ENCODE measurements at places on chromosomes 16 and 17.

- peaks cover 16% of the 10 kb centered on the region for H3K4me1 ChIP-seq
- DNase-seq, result no peak
- no peaks in the 10 kb centered on the region for H3K36me3 ChIP-seq
- H3K27me3 ChIP-seq, result no peaks in the 10 kb centered on the region
- no peak overlapping the region for H3K27ac ChIP-seq
These were observed 41.4 kb upstream of the VWA3A start for GRCh38 chr16:22050963-22051362.

DNA sequence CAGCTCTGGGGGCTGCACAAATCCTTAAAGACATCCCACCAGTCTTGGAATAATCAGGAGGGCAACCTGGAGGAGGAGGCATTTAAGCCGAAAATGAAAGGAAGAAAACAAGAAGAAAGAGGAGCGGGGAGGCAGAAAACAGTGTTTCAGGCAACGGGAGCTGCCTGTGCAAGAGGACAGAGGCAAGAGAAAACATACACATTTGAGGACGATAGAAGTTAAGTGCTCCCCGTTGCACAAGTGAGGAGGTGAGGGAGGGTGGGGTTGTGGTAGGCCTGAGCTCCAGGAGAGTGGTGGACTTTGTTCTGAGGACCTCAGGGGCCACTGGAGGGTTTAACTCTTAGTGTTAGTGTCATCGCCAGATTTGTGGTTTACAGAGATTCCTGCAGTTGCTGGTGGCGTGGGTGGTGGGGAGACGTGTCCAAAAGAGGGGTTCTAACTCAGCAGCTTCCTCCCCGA, 27.6 kb upstream of the CIBAR2 start:
- H3K27me3 ChIP-seq, result no peaks in the 10 kb centered on the region
- H3K4me3 ChIP-seq, result no peak overlapping the region
- no peaks in the 10 kb centered on the region for H3K4me1 ChIP-seq
- H3K36me3 ChIP-seq, result no peaks in the 10 kb centered on the region

- H3K36me3 ChIP-seq, result no peaks in the 10 kb centered on the region
- H3K27ac ChIP-seq, result no peak overlapping the region
- H3K4me3 ChIP-seq, result no peak overlapping the region
These were observed 10.3 kb upstream of the MLYCD start for GRCh38 chr16:83888672-83889044.

DNA sequence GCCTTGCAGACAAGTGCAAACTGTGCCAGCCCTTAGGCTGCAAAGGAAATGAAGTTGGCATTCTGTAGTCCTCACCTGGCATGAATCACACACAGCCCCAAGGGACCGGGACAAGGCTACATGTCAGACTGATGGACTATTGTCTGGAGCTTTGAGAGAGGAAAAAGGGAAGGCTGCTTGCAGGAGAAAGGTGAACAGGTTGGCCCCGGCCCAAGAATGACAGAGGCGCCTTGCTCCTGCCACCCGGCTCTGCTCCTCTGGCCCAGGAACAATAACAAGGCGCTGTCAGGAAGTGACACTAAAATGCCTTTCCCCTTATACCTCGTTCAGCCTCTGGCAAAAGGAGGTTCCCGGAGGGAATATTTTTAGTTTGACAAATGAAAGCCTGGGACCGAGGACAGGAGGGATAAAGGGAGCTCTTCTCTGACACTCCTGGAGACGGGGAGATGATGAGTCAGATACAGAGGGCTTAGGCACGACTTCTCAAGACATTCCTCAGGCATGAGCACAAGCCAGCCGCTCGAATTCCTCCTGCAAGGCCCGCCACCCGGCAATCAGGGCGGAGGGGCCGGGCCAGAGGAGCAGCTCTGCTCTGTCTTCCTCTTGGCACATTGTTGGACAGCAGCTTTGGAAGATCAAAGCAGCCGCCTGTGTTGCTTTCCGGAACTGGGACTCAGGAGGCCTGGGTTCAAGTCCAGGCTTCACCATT, 105.8 kb downstream of the NOG start:
- H3K36me3 ChIP-seq, result no peaks in the 10 kb centered on the region
- H3K27me3 ChIP-seq, result peaks cover 3% of the 10 kb centered on the region
- DNase-seq, result no peak
- H3K27ac ChIP-seq, result no peak overlapping the region

GRCh38 chr16:86608301-86608747, 30.0 kb downstream of the FOXL1 start:
- no peaks in the 10 kb centered on the region for H3K36me3 ChIP-seq
- H3K4me1 ChIP-seq, result no peaks in the 10 kb centered on the region
- H3K27ac ChIP-seq, result no peak overlapping the region
- DNase-seq, result no peak
- no peaks in the 10 kb centered on the region for H3K27me3 ChIP-seq

- peaks cover 19% of the 10 kb centered on the region for H3K4me1 ChIP-seq
- H3K27me3 ChIP-seq, result no peaks in the 10 kb centered on the region
These were observed 33.9 kb upstream of the SEC14L1 start for GRCh38 chr17:77106874-77107358.

DNA sequence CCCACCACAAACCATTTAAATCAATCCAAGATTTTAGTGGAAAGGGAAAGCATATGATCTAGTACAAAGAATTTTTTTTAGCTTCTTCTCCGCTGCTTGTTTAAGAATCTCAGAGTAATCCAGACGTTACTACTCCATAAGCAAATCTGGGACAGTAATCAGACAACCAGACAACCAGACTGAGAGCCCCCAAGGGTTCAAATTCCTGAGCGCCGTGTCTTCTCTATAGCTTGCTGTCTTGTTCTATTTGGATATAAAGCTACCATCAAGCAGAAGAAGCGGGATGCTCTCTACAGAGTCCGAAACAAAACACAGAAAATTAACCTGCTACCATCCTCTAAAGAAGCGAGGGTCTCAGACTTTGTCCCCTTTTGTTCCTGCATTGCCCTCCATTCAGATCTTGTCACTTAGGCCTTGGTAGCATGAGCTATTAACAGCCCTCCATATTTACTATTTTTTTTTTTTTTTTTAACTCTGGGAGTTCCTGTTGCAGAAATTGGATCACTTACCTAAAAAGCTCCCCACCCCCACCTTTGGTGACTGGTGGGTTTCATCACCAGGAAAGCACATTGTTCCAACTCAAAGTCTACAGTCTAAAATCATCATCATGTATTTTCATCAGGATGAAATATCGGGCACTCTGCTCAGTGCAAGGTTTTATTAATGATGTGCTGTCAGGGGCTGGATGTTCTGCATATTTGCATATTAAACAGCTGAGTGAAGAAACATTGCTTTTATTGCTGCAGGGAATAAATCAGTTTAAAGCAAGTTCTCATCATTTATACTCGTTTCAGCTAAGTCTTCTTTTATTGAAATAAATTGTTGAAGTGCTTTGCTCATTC, 576.7 kb downstream of the WWOX start:
- DNase-seq, result no peak
- no peak overlapping the region for H3K4me3 ChIP-seq
- H3K4me1 ChIP-seq, result no peaks in the 10 kb centered on the region
- no peak overlapping the region for H3K27ac ChIP-seq
- no peaks in the 10 kb centered on the region for H3K27me3 ChIP-seq
- H3K36me3 ChIP-seq, result no peaks in the 10 kb centered on the region

DNA sequence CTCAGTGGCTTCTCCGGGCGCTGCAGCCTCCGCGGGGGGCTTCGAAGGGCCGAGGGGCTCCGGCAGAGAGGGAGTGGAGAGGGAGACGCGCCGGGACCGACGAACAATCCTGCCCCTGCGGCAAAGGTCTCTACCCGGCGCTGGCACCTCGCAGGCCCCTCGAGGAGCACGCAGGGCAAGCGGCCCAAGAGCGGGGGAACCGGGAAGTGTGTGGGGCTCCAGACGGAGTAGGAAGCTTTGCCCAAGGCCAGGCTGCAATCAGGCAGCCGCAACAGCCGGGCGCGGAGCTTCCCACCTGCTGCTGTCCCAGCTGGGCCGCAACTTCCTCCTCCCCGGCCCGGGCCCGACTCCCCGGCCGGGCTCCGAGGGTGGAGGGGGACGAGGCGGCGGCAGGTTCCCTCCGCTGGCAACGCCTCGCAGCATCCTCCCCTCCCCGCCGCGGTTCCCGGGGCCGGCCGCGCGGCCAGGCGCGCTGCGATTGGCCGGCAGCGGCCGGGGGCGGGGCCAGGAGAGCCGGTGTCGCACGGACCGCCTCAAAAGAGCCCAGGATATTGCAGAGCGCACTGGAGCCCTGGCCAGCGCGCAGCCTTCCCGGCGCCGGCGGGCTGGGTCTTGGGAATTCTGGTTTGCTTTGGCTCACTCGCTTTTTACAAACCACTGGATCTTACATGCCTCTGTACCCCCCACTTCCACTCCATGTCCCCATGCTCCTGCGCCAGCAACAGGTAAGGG, at the start of gene KCNJ2:
Gene KCNJ2 (plus strand): TSS at position 556 of the 732 bp plus-strand sequence. CDS start 5,508 bp downstream, outside the sequence.
- peak; percentile 2 for DNase-seq
- no peaks in the 10 kb centered on the region for H3K36me3 ChIP-seq
- no peaks in the 10 kb centered on the region for H3K4me1 ChIP-seq
- H3K27me3 ChIP-seq, result peaks cover 25% of the 10 kb centered on the region
- no peak within 1 kb of the TSS for H3K27ac ChIP-seq

GRCh38 chr16:9212621-9213020, 121.2 kb downstream of the HAPSTR1 start:
- no peaks in the 10 kb centered on the region for H3K36me3 ChIP-seq
- H3K4me3 ChIP-seq, result no peak overlapping the region
- no peaks in the 10 kb centered on the region for H3K4me1 ChIP-seq
- H3K27me3 ChIP-seq, result no peaks in the 10 kb centered on the region
- no peak overlapping the region for H3K27ac ChIP-seq

GRCh38 chr17:64750891-64751677, 89.0 kb upstream of the SMURF2 start:
- no peak overlapping the region for H3K27ac ChIP-seq
- H3K4me3 ChIP-seq, result no peak overlapping the region

DNA sequence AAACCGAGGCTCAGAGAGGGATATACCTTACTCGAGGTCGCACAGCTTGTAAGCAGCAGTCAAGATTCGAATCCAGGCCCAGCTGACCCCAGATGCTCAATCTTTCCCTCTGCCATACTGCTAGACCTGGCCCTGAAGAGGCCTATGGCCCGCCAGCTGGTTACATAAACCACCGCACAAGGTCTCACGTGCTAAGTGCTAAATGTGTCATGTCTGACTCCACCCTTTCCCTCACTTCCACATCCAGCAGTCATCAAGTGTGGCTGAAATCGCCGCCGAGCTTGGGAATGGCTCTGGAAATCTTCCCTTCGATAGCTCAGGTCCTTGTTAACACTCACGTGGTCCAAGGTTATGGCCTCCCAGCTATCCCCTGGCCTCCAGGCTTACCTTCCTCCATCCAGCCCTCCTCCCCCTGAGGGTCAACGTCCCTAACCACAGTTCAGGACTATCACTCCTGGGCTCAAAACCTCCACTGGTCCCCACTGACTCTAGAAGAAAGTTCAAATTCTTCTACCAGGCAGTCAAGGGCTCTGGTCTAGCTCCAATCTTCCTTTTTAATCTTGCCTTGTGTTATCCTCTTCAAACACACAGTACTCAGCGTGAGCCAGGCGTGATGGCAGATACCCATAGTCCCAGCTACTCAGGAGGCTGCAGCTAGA, 3.5 kb downstream of the ZBTB4 start:
- no peaks in the 10 kb centered on the region for H3K27me3 ChIP-seq
- peaks cover 31% of the 10 kb centered on the region for H3K4me1 ChIP-seq
- no peak overlapping the region for H3K27ac ChIP-seq

DNA sequence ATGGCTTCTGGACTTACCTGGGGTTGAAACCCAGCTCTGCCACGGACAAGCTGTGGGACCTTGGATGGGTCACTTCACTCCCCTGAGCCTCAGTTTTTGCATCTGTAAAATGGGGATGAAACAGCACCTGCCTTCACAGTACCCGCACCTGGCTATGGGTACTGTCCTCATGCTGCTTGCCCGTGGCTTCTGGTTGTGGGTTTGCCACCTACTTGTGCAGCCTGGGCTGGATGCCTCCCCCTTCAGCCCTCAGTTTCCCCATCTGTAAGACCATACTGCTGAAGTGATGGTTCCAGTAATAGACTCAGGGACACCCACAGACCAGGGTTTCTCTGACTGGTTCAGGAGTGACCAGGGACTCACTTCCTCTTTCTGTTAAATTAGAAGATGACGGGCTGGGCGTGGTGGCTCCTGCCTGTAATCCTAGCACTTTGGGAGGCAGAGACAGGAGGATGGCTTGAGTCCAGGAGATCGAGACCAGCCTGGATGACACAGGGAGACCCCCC, 9.4 kb downstream of the GLIS2 start:
- no peaks in the 10 kb centered on the region for H3K27me3 ChIP-seq
- H3K36me3 ChIP-seq, result no peaks in the 10 kb centered on the region
- no peak for DNase-seq
- H3K4me3 ChIP-seq, result no peak overlapping the region

DNA sequence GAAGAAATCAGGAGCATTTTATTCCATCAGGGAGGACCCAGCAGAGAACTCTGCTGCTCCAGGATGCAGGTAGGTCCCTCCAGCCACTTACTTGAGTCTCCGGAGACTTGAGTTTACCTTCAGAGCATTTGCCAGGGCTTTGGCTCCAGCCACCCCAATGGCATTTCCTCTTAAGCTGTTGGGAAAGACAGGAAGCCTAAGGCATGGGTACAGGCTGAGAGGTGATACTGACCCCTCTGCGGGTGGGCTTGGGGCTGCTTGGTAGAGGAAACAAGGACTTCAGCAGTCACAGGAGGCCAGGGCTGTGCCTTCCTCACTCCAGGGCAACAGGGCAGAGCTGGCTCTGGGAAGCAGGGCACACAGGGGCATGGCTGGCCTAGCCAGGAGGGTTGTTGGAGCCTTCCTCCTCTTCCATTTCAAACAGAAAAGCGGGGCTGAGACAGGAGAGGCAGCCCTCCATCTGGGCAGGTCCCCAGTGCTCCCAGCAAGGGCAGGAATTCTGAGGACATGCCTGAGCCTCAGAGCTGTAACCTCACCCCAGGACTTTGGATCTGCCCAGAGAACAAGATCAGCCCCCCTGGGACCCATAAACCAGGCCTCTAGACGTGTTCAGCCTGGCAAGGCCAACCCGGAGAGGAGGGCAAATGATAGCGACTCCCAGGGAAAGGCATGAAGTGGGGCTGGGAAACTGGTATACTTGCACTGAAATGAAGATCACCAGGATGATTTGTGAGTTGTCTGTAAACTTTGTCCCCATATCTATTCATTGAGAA, 34.4 kb downstream of the NLRC3 start:
- H3K27ac ChIP-seq, result no peak overlapping the region
- no peaks in the 10 kb centered on the region for H3K4me1 ChIP-seq
- no peak overlapping the region for H3K4me3 ChIP-seq
- no peak for DNase-seq
- peaks cover 63% of the 10 kb centered on the region for H3K36me3 ChIP-seq
- no peaks in the 10 kb centered on the region for H3K27me3 ChIP-seq

DNA sequence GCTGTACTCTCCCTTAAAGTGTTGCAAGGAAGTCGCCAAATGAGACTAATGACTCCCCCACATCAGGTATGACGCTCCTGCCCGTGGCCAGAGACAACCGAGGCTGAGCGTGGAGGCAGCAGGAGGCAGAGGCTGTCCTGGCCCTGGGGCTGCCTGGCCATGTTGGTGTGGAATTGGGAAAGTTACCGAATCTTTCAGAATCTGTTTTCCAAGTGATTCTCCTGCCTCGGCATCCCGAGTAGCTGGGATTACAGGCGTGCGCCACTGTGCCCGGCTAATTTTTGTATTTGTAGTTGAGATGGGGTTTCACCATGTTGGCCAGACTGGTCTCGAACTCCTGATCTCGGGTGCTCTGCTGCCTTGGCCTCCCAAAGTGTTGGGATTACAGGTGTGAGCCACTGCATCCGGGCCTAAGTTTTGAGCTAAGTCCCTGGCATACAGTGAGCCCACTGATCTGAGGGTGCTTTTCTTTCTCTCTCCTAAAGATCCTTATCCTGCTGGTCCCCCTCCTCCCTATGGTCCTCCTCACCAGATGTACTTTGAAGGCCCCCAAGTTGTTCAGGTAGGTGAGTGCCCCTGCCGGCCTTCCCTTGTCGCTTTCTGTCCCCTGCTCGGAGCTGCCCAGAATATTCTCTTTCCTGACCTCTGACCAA, 700 bp downstream of the LITAFD start:
- H3K27ac ChIP-seq, result no peak overlapping the region
- H3K27me3 ChIP-seq, result no peaks in the 10 kb centered on the region
- H3K36me3 ChIP-seq, result no peaks in the 10 kb centered on the region
- no peak for DNase-seq
- peaks cover 4% of the 10 kb centered on the region for H3K4me1 ChIP-seq
- H3K4me3 ChIP-seq, result no peak overlapping the region

Measured in CD4-positive, CD25-positive, alpha-beta regulatory T cell (primary cell).